Activated T-cell treated with anti-CD3 and anti-CD28 coated beads for 1 hour (primary cell): ENCODE measurements at places on chromosomes 11 and 22.

DNA sequence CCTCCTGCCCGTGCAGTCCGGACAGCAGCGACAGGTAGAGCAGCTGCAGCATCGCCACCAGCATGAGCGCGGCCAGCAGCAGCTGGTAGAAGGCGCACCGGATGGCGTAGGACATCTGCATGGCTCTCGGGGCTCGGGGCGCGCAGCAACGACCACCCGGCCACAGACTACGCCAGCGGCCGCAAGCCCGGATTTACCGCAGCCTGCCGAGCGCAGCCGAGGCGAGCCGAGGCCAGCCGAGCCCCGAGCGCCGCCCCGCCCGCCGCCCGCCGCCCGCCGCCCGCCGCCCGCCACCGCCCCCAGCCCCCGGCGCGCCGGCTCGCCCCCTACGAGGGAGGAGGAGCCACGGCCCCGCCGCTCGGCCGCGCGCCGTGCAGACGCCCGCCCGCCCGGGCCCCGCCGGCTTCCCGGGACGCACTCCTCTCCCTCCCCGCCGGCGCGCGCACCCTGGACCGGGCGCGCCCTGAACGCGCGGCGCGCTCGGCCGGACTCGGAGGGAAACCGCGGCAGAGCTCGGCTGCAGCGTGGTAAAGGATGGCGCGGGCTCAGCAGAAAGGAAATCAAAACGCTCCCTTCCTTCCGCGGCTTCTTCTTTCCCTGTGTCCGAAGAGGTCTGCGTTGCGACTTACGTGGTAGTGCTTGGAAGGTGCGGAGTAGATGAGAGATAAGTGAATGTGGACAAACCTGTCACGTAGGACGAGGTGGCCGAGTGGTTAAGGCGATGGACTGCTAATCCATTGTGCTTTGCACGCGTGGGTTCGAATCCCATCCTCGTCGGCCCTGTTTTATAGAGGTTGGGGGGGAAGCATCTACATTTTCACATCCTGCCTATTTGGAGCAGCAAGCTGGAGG, at the start of gene B4GAT1:
TSS of gene B4GAT1 (minus strand) at position 205 of the 852 bp plus-strand sequence. CDS start at position 121, 84 bp downstream.
- DNase-seq, result peak; percentile 67

DNA sequence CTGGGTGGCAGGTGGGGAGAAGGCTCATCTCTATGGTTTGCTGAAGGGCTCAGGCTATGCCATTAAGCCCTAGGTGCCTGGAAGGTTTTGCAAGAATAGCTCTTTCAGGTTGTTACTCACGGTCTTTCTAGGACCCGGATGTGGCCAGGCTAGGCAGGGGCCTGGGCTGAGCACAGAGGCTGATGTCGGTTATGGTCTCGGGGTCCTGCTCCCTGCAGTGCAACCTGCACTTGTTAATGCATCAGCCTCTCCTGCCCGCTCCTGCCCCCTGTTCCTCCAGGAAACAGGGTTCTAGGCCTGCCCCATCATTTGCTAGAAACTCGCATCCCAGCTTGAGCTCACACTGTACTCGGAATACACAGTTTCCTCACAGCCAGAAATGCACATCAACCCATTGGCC, 79.1 kb upstream of the SLC22A12 start:
- DNase-seq, result no peak

DNA sequence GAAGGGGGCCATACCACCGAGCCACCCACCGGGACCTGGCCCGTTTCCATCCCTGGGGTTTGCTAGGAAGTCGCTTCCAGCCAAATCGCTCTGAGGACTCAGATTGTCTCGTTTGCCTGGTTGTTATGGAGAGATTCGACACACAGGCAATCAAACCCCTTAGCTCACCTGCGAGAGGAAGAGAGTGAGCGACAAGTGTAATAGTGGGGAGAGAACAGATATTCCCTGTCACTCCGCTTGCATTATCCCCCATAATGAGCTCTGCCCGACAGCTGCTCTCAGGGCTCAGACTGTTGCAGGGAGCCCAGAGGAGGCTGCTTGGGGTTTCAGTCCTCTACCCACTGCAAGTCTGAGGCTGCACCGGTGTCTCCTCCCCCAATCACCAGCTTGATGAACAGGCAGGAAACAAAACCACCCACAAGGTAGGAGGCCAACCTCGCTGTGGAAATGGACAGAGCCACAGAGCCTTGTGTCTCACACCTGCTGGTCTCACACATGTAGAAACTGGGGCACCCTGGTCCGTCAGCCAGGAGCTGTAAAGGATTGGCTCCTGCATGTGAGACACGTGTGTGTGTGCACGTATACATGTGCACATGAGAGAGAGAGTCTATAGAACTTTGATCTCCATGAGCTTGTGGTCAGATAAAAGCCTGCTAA, 351.1 kb downstream of the BUD13 start:
- DNase-seq, result no peak

DNA sequence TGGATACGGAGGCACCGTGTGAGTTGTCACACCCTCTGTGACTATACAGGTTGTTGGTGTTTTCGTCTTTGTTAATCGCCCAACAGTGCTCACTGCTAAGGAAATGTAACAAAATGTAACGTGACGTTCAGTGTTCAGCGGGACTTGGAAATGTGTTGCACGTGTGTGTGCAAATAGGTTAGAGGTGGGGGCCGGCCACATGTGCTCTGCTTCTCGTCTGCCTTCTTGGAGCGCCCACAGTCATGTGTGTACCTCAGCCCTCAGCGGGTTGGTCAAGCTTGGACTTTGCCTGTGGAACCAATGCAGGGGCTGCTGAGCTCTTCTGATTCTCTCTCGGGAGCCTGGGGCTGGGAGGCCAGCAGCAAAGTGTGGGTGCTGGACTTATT, 7.4 kb upstream of the SMIM38 start:
- DNase-seq, result no peak

- no peak for DNase-seq
Measured at GRCh38 chr11:93845181-93846092, 5.0 kb downstream of the VSTM5 start.

- no peak for DNase-seq
Measured at GRCh38 chr11:111465400-111465799, 46.8 kb downstream of the BTG4 start.

DNA sequence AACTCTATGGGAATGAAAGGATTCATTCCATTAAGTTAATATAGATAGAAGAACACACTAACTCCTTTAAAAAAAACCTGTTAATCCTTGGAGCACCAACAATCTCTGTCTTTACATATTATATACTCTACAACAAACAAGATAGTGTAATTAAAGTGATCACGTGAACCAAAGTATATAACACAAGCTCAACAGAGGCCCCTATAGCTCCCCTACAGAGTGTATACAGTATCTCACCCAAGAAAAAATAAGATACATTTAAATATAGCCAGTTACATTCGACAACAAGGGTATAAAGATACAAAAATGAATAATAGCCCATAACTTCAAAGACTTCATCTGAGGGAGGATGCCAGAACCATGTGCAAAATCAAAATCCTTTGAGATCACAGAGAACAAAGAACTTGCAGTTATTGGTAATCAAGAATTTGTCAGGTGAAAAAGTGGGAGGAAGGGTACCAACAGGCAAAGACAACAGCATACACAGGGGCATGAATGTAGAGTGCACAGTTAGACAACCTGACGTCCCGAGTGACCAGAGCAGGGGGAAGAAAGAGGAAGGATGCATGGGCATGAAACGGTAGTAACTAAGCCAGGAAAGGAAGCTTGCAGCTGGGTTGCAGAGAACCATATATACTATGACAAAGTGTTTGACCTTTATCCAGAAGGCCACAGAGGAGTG, 4.7 kb downstream of the FCHSD2 start:
- no peak for DNase-seq

- no peak for DNase-seq
Measured at GRCh38 chr11:115707180-115707905, 203.1 kb upstream of the CADM1 start.

GRCh38 chr22:41826021-41826420, 6.9 kb upstream of the SREBF2 start:
- no peak for DNase-seq

DNA sequence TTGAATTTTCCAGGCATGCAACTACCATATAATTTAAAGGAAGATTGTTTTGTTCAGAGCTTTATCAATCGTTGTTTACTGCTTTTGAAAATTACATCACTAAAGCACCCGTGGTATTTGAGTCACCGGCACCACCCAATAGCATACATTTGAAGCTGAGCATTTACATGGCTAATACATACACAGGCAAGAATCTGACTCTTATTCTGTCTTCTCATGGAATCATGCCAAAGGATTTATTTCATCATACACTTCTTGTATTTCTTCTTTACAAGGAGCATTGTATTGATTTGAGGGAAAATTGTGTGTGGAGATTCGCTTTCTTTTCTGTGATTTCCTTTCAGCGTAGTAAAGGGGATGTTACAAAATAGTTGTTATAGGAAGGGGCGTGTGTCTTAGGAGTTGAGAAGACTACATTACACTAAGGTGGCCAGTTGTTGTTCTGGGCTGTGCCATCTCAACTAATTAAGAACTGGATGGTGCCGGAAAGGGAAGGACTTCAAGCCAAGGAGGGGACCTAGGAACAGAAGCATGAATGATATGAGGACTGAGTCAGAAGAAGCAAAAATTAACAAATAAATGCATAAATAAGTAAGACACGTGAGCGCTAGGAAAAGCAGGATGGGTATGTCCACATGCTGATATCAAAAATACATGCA, 12.9 kb upstream of the CD3E start:
- no peak for DNase-seq

DNA sequence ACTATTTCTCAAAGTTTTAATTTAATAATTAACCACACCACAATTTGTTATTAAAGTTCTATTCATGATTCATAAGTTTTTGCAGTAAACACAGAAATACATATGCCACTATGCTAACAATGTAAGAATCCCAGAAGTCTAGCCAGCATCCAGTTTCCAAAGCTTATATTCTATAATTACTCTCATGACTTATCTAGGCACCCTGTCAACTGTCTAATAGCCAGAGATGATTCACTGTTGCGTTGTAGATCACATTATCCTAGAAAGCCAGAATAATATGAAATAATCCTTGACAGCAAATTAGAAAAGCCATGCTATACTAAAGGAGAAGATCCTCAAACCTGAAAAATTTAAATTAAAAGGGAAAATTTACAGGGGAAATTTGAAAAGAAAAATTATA, 141.0 kb downstream of the SOX6 start:
- DNase-seq, result no peak

DNA sequence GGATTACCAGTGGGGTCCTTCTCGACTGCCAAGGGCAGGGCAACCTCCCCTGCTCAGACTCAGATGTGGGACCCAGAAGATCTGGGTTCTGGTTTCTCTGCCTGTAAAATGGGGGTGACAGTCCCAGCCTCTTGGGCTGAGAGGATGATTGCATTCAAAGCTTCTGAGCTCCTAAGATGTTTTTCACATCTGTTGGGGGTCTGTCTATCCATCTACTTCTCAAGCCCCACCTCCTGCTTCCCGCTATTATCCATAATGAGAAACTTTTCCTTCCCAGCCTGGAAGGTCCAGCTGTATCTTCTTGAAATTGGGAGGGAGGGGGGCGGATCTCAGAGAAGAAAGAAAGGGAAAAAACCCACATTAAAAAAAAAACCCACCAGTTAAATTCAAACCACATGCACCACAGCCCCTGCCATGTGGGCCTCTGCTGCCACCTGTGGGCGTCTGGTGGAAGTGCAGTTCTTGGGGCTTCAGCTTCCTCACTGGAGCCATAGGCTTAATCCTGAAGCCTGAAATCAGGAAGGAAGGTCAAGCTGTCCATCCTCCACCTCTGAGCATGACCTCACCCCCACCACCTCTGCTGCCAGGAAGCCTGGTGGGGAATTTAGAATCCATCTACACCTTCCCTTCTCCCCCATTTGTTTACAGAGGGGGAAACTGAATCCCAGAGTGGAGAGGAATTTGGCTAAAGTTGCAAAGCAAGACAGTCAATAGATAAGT, 27.3 kb downstream of the ARHGEF17 start:
- peak; percentile 76 for DNase-seq

DNA sequence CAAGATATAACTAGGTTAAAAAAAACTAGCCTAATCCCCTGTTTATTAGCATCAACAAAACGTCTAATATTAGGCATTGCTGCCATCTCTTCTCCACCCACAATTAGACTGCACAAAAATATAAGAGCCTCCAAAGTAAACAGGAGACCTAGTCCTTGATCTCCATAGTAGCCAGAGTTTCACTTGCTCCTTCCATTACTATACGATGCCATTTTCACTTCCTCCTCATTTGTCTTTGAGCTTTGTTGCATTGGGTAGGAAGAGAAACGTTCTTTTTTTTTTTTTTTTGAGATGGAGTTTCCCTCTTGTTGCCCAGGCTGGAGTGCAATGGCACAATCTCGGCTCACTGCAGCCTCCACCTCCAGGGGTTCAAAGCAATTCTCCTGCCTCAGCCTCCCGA, 42.3 kb upstream of the RDX start:
- DNase-seq, result no peak

DNA sequence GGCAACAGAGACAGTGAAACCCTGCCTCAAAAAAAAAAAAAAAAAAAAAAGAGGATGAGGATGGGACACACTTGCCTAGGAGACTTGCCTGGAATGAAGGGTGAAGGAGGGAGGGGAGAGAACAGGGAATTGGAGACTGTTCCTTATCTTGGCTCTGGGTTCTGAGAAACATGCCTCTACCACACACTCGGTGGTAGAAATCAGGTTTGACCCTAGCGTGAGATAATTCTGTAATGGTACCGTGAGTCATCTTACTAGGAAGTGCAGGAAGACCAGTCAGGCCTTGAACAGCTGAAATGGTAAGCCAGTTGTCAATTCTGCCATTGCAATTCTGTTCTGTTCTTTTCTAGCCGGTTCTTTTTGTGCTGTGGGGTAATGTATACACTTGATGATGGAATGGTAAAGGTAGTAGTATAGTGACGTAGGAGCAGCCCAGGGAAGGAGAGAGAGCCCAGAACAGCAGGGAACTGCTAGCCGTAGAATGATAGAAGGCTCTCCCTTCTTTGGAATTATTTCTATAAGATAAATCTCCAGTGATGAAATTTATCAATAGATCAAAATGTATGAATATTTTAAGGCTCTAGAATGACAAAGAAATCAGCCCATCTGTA, 3.9 kb upstream of the AMBRA1 start:
- no peak for DNase-seq

DNA sequence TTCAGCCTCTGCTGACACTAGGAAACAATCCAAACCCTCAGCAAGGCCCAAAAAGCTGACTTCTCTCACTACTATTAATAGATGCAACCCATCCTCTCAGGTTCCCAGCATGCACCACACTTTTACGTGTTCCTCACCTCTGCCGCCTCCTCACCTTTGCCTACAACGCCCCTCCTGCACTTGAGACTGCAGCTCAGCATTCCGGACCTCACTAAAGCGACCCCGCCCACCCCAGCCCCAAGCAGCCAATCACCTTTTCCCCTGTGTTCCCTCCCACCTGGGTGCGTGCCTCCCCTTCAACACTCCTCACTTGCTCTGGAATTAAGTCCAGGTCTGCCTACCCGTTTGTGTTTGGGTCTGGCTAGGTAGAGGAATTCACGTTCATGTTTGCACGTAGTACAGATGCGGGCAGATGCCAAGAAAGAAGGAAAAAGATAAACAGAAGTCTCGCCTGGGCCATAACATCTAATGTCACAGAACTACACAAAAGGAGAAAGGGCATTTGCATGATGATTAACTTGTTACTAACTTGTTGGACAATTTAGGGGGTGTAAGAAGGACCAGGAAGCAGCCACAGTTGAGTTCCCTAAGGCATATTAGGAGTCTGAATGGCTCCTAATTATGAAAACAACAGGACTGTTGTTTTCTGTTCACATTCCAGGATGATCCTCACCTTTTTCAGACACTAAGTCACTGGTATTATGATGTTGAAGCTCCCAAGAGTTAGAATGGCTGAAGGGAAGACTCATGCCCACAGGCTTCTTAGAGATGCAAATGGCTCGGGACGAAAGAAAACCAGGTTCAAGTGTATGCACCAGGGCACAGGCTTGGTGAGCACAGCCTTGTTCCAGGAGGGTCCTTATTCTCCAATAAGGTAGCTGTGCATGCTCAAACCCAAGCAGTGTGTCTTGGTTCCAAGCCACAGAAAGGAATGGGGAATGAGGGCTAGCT, 102.2 kb downstream of the MICAL3 start:
- DNase-seq, result no peak
